GM12878 (cell line): ENCODE measurements at places on chromosomes 4 and X.

DNA sequence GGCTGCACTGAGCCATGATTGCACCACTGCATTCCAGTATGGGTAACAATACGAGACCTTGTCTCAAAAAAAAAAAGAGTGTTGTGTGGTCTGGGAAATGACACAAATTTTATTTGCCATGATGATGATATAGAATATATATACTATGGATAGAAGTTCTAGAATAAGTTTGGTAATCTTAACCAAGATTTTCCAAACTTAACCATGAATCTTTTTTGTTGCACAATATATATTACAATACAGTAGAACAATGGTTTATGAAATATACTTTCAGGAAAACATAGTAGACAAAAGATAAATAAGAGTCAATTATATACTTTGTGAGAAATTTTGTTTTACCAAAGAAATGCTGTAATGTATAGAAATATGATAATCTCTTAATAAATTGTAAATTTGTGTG lies 34.8 kb downstream of the MFSD8 start:
- DNase-seq: no peak

- DNase-seq: no peak
These were observed 11.1 kb downstream of the DOK7 start for GRCh38 chr4:3473996-3474765.

DNA sequence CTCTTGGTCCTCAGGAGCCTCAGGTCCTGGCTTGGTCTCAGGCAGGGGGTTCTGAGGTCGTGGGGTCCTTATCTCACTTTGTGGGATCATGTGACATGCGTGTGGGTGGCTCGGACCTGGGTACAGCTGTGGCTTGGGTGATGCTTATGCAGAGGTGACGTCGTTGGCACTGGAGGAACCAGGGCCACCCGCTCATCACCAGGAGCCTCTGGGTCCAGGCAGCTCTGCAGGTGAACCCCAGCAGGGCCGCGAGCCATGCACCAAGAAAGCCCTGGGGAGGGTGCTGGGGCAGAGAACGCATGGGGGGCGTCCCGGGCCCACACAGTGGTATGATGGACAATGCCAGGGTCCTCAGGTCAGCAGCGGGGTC lies 8.7 kb downstream of the ATP5ME start:
- no peak for DNase-seq

DNA sequence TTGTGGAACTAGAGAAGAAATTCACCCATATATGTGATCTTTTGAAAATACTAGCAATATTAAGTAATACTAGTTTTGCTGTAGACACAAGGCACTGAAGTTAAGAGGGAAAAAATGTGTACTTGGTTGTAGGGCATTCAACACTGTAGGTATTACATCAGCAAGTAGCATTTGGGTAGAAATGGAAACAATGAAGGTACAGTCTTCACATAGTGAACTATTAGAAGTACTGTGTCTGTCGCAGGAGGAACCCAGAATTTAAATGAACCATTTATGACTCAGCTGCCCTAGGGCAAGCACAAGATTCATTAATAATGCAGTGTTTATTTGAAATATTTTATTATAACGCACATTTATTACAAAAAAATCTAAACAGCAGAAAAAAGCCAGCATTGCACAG lies 572.7 kb upstream of the TENM3 start:
- DNase-seq: no peak

GRCh38 chrX:19836337-19836736 lies 51.1 kb downstream of the SH3KBP1 start:
- no peak for DNase-seq

DNA sequence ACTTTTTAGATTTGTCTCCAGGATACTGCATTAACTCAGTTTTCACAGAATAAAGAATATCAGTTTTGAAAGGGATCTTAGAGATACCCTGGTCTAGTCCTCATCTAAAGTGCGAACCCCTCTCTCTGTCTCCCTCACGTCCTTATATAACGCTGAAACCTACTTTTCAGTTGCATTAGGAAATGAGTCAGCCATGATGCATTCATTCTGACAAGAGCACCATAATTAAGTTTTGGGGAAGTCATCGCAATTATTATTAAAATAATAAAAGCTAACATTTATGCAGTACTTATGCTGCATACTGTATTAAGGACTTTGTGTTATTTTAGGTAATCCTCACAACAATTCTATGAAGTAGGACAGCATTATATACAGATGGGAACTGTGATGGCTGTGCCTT lies 116.1 kb downstream of the REELD1 start:
- no peak for DNase-seq

DNA sequence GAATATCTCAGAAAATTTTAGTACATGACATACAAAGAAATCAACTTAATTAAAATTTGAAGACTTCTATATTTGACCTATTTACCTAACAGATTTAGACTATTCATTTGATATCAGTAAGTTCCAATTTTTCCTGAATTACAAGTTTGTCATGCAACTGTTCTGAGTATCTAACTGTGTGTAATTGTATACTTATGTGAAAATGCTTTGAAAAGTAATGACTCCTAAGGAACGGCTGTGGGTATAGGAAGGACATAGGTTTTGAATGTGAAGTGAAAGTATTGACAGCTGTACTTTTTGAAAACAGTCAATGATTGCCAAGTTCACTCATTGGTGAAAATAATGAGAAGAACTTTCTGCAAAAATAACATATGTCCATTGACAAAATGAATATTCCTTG lies 2.9 kb downstream of the GRIA2 start:
- DNase-seq: no peak

GRCh38 chr4:52550186-52550585 lies 108.9 kb downstream of the USP46 start:
- no peak for DNase-seq

DNA sequence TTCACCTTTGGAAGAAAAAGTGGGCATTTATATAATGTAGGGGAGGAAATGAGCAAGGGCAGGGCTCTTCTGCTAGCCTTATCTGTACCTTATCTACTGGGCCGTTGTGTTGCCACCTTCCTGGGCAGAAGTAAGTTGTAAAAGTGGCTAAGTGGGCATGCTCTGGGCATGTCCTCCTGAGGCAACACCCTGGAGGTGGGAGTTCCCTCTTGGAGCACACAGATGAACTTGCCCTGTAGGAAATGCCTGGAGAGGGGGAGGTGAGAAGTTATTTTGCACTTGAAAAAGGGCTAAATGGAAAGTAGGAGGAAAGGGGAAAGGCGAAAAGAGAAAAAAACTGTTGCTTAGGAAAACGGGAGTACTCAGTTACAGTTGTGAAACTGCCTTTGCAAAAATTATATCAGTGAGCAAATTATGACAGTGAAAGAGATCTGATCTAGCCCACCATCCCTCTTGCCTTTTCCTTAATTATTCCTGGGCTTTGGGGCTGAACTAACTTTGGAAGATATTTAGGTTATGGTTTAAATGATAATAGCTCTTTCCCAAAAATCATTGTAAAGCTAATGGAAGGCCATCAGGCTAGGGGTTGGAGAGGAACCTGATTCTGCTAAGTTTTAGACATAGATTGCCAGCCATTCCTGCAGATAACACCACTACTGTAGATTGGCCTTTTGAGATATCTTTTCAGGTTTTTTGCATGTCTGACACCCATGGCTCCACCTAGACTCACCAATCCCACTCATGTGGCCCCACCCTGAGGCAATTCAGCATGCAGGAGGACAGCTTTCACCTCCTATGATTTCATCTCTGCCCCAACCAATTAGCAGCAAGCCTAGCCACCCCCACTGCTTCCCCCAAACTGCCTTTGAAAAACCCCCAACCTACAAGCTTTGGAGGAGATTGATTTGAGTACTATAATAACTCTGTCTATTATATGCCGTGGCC lies 20.5 kb upstream of the ZNF81 start:
- no peak for DNase-seq

DNA sequence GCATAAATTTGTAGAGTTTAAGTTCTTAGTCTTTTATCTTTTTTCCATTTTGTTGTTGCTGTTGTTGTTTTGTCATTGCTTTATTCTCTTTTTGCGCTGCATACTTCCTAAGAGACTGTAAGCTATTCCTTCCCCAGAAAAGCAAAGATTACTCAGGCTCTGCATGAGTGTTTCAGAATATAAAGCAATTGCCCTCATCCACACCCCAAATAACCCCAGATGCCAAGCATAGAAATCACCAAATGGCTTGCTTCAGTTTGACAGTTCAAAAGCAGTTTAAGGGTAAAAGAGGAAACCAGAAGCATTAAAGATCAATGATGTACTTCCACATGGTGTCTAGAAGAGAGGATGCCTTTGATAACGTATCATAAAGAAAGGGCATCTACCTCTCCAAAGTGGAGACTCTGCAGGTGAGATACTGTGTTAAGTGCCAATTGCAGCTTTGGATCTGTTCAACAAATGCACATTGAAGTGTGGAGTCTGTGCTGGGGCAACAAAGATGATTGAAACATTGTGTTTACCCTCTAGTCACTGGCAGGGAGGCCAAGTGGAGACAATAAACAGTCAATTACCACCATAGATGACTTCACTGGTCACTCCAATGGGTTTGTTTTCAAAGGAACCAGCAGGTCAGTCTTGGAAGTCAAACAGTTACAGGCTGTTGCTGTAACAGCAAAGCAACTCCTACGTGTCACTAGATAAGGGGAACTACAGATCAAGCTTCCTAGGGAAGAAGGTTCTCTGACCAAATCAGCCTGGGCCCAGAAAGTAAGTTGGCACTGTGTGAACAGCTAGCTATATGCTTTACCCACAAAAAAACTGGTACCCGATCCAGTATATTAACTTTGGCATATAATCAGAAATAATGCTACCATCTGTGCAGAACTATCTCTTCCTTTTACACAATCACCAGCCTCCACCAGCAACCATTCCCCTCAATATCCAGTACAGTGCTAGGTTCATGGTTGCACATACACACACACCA lies 40.6 kb upstream of the IL21 start:
- DNase-seq: no peak

GRCh38 chr4:35250761-35251160 lies 993.6 kb downstream of the ARAP2 start:
- no peak for DNase-seq

DNA sequence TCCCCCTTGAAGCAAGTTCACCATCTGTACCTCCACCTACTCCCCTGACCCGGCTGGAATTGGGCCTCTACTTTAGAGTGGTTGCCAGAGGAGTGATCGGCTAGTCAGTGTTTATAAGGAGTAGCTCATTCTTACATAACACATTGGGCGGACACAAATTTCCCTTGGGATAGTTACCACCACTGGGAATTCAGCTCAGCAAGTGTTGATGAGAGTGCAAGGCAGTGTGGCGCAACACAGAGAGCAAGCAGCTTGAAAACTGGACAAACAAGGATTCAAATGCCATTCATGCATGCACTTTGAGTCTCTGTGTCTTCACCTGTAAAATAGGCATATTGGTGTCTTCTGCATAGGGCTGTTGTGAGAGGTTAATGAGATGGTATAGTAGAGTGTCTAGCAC lies 92.7 kb downstream of the STK32B start:
- DNase-seq: no peak

DNA sequence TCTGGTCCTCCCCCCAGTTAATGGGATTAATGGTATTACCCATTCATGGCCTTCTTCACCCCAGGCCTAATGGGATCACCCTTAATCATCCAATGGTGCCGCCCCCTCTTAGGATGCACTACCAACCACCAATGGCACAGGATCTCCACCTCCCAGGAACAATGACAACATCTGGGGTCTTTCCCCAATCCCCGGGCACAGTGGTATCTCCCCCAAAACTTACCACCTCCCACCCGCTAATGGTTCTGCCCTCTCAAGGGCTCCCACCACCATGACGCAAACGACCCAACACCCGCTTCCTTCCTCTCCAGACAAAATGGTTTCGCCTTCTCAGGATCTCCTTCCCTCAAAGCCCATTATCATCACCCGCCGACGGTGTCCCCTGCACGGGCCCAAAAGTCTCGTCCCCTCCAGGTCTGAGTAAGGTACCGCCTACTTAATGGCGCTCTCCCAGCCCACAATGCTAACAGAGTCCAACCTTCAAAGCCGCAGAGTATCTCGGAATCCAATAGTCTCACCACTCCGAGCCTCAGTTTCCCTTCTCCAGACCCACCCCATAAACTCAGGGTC lies 458 bp downstream of the GRIPAP1 start:
- peak; percentile 12 for DNase-seq

DNA sequence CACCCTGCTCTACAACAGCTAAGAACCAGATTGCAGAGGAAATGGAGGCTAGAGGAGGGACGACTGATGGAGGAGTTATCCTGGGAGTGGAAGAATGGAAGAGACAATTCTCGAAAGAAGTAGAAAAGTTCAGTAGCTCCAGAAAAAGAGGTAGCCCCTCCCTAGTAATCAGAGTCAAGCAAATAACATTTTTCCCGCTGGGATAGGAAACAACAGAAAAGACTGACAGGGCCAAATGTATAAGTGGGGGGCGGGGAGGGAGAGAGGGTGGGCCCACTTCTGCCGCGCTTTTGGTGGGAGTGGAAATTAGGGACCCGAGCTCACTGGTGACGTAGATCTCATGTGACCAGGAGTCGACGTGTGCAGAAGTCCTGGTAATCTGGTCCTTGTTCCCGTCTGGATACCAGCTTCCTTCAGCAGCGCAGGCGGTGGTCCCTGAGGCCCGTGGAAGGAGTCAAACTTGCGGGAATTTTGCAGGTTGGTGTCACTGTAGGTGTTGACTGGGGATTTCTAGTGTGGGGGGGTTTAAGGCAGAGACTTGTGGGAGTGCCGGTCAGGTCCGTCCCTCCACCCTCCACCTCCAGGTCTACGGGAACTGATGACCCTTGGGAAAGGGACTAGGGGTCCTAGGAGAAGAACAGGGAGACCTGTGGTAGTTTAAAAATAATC lies at the start of gene TCEAL9:
Gene TCEAL9, plus strand, starts transcription at position 377 of the 669 bp plus-strand sequence. CDS start 1,179 bp downstream, outside the sequence.
- DNase-seq: no peak

GRCh38 chr4:120844528-120844921 lies 78.0 kb downstream of the PRDM5 start:
- peak; percentile 33 for DNase-seq

DNA sequence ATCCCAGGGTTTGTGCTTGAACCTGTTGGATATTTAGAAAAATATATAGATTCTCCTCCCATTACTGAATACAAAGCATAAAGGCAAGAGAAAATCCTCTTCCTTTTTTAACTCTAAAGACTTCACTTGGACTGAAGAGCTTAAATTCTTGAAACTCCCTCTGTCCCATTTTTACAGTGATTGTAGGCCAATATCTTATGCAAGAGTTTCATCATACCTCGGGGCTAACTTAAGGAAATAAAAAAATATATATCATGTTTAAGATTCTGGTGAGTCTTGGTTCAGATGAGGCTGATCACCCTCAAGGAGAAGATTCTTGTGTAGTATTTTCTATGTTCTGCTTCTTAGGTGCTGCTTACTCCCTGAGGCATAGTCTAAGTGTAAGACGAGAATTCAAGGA lies 1449.6 kb downstream of the C4orf33 start:
- no peak for DNase-seq

DNA sequence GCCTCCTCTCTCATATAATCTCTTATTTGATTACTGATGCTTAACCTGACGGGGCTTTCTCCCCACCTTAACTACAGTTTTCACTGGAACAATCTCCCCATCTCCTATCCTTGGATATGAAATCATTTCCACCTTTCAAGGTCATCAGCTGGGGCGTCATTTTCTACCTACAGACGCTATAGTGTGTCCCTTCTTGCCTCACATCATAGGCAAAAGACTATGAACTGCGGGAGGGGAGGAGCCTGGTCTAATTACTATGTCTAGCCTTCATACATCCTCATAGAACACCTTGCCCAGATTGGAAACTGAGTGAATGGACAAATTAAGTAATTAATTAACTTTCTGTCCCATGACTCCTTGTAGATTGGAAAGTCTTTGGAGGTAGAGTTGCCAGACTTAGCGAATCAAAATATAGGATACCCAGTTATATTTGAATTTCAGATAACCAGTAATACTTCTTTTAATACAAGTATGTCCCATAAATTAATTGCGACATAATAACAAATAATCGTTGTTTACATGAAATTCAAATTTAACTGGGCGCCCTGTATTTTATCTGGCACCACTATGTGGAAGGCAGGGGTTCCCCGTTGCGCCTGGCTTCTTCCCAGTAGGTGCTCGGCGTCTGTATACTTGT lies 752 bp upstream of the ATP6AP2 start:
- no peak for DNase-seq

- peak; percentile 65 for DNase-seq
These were observed 47.2 kb downstream of the FGFBP1 start for GRCh38 chr4:15891312-15891711.
